Large intestine (tissue), 12 donors: ENCODE measurements at places on chromosomes 2 and 18.

GRCh38 chr2:41896186-41896846 is 151.5 kb upstream of the PKDCC start:
- DNase-seq = peak; percentile 25

DNA sequence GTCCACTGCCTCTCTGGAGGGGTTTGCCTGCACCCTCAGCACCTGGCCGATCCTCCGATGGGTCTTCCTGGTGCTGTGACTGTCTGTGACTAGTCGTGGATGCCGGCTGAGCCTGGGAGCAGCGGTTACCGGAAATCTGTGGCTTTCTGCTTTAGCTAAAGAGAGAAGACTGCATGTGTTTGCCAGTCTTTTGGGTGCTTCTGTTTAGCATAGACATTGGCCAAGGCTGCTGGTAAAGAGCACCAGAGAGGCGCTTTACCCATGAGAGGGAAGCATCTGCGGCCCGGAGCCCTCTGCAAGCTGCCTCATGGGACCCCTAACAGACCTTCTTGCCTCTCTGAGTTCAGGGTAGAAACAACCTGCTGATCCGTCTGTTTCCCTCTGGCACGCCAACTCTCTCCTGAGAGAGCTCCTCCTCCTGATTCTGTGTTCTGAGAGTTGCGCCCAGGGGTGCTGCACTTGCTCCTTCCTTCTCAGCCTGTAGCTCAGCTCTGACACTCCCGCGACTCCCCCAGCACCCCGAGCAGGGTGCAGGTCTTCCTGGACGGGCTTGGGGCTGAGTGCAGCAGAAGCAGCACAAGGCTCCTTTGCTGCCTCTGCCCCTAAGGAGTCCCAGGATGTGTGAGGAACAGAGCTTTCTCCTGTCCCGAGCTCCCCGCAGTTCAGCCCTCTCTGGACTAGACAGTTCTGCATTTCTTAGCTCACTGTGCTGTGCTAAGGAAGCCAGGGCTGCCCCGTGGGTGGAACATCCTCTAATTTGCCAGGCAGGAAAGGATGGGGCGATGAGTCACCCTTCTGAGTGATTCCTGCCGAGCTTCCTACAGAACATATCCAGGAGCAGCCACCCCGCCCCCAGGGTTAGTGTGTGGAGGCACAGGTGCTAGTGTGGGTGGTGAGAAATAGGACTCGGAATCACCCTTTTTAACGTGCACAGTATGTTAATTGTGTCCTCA is 203.2 kb downstream of the SH3RF3 start:
- DNase-seq = no peak

- DNase-seq = no peak
These were observed 354.7 kb downstream of the PARD3B start for GRCh38 chr2:204899983-204900382.

- DNase-seq = no peak
These were observed 493.6 kb upstream of the SPHKAP start for GRCh38 chr2:228675091-228675490.

DNA sequence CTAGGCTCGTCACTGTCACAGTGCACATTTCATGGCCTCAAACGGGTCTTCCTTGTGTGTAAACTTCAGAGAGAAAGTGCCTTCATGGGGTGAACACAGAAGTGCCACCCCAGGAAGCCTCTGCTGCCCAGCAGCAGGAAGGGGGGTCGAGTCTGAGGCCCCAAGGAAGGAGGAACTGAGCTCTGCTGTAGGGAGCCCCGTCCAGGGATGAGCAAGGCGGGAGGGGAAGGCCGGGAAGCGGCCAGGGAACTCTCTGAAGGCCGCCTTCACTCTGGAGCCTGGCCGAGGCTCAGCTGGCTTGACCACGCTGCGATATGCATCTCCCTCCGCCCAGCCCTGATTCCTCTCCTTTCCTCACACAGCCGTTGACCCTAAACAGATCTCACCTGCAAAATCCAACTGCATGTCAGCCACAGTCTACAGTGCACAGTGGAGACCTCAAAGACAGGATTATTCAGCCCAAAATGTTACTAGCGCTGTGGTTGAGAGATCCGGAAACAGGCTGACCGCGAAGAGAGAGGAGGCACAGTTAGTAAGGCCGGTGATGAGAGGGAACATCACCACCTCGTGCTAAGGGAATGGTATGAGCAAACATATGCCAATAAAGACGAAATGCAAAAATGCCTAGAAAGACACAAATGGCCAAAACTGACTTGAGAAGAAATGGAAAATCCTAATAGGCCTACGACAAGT is 34.2 kb upstream of the CTDP1 start:
- DNase-seq = no peak

DNA sequence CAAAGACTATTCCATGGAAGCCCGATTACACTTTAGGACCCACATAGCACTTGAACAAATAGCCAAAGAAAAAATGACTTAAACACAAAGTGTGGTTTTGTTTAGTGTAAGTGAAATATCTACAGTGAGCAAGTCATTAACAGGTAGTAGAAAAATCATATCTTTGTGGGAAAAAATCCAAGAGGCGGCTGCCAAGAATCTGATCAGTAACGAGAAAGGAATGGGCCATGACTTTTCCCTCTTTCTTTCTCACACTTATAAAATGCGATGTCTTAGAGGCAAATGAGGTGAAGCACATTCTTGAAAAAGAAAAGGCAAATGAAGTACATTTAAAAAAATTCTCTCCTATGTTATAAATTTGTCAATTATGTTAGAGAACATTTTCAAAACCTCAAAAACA is 12.9 kb upstream of the GEMIN6 start:
- no peak for DNase-seq

DNA sequence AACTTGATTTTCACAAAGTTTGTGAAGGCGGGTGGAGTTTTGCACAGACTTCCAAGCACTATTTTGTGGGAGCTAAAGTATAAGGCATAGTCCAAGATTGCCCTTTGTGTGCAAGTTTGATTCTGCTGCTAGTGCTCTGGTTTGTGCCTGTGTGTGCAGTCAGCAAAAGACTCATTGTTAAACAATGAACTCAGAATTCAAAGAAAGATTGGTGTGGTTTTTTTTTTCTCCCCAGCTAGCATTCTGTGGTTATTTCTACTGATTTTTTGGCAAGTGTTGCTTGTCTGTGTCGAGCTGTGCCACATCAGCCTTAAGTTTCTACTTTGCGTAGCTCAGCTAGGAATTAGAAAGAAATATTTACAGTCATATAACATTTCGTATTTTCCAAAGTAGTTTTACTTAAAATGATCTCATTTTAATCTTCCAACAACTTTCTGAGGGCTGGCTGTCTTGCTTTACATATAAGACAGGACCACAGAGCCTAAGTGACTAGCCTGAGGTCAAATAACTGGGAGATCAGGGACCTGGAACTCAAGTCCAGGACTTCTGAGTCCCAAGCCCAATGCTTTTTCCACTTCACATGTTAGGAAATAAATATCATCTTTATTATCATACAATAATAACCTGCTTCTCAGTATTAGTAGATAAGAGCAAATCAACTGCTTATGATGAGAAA is 69.8 kb downstream of the BABAM2 start:
- DNase-seq = no peak

DNA sequence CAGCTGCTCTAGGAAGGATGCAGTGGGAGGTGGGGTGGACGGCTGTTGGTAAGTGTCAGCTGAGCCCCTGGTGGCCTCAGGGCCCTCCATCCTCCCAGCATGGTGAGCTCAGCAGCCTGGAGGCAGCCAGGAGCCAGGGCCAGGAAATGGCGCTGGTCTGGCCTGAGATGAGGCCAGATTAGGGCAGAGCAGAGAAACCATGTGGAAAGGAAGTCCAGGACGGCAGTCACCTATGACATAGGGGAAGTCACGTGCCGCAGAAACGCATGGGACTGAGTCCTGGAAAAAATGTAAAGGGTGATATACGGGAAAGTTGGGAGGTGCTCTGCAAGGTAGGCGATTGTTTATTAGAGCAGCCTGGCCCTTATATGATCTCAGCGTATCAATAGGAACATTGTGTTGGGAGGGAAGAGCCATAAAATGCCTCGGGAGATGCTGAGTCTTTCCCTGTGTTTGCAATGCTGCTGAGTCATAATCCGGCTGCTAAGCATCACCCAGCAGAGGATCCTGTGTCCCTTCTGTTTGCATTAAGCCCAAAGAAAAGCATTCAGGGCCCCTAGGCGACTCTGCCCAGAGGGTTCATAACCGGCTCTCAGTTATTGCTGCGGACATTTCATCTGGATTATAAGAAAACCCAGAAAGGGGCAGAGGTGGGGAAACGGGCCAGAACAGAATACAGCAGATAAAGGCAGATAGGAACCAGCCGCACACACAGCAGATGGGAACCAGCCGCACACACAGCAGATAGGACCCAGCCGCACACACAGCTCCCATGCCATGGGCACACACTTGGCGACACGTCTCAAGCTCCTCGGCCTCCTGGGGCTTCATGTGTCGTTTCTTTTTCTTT is 30.3 kb upstream of the B3GNT7 start:
- DNase-seq = peak; percentile 91

GRCh38 chr2:59301466-59302402 is 1060.6 kb upstream of the FANCL start:
- DNase-seq = peak; percentile 62

DNA sequence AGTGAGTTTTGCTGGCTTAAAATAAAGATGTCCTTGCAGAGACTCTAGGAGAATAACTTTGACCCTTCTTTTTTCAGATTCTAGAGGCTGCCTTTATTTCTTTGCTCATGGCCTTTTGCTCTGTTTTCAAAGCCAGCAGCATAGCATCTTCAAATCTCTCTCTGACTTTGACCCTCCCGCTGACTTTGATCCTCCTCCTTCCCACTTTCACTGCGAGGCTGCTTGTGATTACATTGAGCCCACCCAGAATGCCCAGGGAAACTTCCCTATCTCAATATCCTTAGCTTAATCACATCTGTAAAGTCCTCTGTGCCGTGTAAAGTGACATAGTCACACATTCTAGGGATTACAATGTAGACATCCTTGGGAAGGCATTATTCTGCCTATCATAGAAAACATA is 23.9 kb downstream of the TACR1 start:
- no peak for DNase-seq

GRCh38 chr2:64376926-64377325 is 77.0 kb upstream of the LGALSL start:
- peak; percentile 55 for DNase-seq

- DNase-seq = no peak
These were observed 110.0 kb upstream of the STPG4 start for GRCh38 chr2:47265158-47265557.

DNA sequence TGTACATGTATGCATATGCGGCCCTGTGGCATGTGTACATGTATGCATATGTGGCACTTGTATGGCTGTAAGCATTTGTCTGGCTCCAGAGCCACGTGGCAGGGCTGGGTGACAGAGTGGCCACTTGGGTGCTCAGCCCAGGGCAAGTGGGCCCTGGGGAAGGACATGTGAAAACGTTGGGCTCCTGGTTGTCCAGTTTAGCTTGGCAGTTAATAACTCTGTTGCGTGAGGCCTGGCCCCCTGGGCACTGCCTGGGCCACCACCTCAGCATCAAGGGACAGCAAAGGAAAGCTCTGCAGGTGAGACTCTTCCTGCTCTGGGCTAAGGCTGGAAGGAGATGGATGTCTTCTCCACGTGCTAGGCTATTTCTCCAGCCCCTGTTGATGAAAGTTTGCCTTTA is 119.9 kb downstream of the CTIF start:
- no peak for DNase-seq

DNA sequence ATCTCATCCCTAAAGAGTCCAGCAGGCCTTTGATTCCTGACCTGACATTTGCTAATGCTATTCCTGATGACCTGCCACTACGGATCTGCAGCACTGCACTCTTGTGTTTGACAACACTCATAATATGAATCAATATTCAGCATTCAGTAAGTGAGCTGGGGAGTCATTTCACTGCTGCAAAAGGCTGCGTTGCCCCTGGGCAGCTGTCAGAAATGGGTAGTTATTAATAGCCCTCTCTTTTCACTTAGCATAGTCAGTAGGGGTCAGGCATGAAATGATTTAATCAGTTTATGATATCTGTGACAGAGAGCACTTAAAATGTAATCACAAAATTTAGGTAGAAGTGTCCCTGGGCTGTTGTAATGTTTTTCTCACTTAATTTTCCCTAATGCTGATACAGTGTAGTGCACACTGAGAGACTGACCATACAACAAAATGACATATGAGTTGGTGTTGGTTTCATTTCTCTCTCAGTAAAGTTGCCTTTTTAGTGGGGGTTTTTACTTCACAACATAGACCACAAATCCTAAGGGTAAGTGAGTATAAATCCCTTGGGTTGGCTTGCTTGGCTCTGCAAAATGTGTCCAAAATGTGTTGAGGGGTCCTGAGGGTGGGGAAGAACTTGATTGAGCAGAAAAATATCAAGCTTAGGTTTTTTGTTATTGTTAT is 184.8 kb downstream of the CAMKMT start:
- no peak for DNase-seq

GRCh38 chr2:13522917-13523821 is 806.4 kb downstream of the TRIB2 start:
- DNase-seq = peak; percentile 76

DNA sequence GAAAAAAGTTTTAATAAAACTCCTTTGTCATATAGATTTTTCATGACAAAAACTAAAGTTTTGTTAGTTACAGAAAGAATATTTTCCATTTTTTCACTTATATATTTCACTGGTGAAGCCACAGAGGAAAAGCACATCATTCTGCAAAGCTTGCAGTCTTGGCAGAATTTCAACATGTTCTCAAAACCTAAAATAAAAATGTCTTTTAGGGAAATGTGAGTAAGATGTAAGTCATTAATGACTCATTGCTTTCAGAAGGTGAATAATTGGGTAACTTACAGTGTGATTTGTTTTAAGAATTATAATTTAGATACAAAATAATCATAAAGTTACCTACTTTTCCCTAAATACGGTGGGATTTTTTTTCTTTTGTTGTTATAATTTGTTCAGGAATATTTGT is 43.4 kb upstream of the TNFRSF11A start:
- no peak for DNase-seq

DNA sequence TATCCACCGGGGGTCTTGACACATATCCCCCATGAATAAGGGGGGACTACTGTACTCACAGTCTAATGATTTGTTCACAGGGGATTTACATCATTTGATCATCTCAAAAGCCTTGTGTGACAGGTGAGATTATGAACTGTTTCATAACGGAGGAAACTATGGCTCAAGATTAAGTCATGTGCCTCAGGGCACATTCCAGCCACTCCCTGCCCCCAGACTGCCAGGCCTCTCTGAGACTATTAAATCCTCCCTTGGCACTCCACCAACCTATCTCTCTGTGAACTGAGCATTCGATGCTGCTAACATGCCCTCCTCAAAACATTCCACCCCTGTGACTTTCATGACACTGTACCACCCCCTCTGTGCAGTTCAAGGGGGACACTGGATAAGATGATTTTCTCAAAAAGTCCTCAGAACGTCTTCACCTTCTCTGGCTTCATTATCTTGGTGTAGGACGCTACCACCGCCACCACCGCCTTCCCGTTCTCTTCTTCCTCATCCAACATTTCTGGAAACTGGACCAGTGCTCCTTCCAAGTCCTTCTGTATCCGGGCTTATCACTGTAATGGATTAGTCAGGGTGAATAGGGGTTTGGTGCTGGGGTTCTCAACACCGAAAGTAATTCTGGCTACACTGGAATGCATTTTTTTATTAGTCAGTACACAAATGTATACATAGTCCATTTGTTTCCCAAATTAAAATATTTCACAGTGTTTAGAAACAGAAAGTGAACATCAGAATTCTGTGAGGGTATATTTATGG is 169.6 kb downstream of the KCNS3 start:
- DNase-seq = no peak
